ENCODE measurements at places on chromosomes 13 and 19.
A peak's percentile ranks its signal among the peaks of the same experiment; 100 is the strongest.

- peak; percentile 18 for DNase-seq
Measured at GRCh38 chr13:47277774-47278173, 380.9 kb upstream of the HTR2A start.

GRCh38 chr13:112078216-112078615 lies 11.3 kb downstream of the SOX1 start:
- no peak for DNase-seq

DNA sequence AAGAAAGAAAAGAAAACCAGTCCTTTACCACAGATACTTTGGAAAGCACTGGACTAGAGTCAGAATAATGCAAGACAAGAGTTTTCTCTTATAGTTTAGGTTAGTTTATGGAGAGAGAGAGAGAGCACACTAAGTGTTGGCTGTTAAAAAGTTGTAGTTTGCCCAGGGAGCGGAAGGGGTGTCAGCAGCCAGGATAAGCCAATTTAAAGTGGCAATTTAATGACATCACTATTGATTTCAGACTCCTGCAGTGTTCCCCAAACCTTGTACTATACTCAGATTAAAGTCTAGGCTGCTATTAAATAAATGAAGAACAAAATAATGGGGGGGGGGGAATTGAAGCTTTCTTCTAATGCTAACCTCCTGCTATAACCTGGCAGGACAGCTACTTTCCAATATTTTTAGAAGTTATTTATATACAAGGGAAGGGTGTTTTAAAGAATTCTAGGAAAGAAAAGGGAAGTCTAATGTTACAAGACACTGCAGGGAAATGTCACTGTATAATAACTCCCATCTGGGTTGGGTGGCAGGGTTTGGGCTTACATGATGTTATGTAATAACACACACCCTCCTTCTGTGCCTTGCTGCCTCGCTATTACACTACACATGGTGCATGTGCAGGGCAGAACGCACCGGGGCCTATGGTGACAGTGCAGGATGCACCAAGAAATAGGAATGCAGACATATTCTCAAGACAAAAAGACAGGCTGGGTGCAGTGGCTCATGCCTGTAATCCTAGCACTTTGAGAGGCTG lies 19.9 kb downstream of the TPT1 start:
- no peak for DNase-seq

DNA sequence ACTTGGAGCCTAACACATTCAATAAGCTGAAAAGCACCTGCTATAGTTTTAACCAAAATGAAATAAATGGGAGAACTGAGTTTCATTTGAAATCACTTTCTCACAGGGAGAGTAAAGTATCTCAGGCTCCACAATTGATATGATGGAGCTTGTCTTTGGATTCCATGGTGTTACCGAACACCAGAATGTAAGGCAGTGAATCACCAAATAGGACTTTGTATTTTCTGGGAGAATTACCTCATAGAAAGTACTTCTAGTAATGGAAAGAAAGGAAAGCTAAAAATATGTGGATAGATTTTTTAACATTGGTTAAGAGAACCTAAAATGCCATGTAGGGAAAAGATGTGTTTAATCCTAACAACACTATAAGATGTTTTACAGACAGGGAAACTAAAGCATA lies 123.6 kb downstream of the NALCN start:
- peak; percentile 58 for DNase-seq

DNA sequence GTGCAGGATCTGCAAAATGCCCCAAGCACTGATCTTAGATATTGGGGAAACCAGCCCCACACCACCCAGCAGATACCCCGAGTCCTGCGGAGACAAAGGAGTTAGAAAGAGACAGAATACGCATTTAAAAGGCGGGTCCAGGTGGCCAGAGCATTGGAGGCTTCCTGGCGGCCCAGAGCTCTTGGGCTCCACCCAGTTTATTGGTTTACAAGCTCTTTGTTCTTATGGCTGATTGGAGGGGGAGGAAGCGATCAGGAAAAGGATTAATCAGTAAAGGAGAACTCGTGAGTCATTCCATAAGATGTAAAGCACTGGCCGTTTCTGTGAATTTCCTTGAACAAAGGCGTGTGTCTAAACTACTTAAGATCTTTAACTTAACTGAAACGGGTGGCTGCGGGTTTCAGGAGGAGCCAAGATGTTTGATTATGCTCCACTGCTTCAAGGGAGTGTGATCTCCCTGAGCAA lies 926 bp downstream of the ZNF587 start:
- peak; percentile 28 for DNase-seq

DNA sequence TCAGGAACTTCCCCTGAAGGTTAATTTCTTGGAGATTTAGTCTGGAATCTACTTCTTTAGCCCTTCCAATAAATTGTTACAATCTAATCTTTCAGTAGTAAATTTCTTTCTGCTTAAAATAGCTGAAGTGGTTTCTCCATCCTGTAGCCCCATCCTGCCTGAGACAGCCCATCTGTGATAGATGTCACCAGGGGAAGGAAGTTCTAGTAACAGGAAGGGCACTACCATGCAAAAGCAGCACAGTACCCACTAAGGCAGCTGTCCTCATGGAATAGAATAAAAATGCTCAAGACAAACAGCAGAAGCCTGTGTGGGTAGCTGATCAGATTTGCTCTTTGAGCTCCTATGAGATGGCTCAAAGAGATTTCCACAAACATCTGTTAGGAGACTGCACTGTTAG lies 1036.5 kb downstream of the SLITRK5 start:
- DNase-seq = no peak

DNA sequence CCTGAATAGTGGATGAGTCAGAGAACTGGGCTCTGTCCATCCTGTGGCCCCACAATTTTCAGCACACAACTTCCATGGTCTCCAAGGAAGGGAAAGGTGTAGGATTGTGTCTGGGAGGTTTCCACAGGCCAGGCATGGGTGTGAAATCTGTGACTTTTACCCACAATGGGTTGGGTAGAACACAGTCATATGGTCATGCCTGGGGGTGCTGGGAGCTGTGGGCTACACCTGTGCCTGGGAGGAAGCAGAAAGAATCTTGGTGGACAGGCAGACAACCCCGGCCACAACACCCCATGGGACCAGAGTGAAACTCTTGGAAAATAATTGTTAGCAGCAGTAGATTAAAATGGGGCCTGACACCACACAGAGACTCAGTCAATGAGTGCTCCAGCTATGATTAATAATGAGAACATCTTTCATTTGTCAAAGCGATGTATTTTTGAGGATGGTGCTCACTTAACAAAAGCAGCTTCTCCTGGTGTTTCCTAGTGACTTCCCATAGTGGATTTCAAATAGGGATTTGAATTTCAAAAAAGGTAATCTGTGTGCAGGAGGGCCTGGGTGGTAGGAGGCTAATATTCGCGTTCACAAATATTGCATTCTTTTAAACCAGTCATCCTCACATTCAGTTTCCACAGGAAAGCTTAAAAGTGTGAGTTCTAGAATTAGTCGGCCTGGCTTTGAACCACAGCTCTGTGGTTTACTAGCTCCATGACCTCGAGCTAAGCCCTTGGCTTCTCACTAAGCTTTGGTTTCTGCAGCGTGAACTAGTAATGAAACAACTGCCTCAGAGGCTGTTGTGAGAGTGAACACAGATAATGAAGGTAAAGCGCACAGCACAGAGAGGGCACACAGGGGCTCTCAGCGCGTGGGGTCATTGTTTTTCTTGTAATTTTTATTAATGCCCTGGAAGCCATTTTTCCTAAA lies 89.3 kb upstream of the UQCRFS1 start:
- DNase-seq = no peak

DNA sequence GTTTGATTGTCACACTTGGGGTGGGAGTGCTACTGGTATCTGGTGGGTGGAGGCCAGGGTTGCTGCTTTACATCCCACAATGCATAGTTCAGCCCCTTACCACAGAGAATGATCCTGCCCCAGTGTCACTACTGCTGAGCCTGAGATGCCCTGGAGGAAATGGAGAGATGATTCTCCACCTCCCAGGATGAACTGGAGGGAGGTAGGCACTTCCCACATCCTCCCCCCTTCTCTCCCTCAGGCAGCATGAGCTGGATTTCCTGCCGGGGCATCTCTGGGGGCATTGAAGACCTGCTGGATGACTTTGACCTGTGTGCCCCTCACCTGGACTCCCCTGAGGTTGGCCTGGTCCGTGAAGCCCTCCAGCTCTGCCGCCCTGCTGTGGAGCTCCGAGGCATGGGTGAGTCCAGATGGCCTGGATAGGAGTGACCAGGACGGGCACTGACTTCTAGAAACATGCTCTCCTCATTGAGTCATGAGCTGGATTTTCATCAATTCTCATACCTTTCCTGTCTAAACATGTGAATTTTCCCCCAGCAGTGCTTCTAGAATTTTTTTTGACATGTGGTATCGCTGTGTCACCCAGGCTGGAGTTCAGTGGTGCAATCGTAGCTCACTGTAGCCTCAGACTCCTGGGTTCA lies 45.3 kb downstream of the NWD1 start:
- DNase-seq = no peak

DNA sequence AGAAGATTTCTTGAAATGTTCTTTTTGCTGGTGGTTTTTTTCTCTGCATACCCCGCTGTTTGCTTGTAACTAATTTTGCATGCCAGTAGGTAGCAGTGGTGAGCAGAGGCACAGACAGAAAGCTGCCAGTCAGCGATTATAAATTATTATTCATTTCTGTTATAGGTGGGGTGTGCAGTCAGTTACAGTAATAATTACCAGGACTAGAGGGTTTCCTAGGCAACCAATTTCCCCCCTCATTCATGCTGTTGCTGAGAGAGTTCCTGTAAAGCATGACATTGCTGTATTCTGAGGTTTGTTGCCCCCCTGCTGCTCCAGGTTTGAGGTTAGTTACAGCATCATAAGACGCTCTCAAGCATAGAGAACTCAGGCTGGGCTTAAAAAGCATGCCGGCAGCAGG lies 104.5 kb downstream of the URI1 start:
- peak; percentile 18 for DNase-seq

Measured in fibroblast of upper back skin (primary cell).